Renal cortex interstitium (tissue), 15 donors: ENCODE measurements at places on chromosomes 16 and 17. TPM values are rescaled to one million over a fixed set of nuclear protein-coding genes. Genes with fewer than 3 reads are reported as not detected.

IGSF6 gene
- 3.1 TPM for polyA plus RNA-seq

IL17C gene
- not detected for polyA plus RNA-seq

CSH1 gene
- not detected for polyA plus RNA-seq

ZNF267 gene
- 15.9 TPM for polyA plus RNA-seq

AIPL1 gene
- polyA plus RNA-seq: 0.14 TPM

AOC3 gene
- polyA plus RNA-seq: 4.8 TPM

TAF1C gene
- 34.3 TPM for polyA plus RNA-seq
